IPS-NIHi11 (cell line): ENCODE measurements at places on chromosomes 16 and 17.

DNA sequence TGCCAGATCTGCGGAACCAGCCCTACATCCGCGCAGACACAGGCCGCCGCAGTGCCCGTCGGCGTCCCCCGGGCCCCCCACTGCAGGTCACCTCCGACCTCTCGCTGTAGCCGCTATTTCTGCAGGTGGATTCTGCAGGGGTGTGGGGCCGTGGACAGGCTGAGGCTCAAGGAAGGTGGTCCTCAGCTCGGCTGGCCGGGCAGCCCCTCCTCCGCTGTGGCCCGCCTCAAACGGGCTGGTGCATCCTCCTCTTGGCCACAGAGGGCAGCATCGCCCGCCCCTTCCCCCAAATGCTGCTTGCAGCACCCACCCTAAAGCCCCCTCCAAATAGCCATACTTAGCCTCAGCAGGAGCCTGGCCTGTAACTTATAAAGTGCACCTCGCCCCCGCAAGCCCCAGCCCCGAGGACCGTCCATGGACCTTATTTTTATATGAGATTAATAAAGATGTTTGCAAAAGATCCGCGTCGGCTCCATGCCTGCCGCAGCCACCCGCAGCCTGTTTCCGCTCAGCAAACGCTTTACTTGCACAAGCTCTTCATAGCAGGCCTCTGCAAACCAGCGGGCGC lies 14.9 kb downstream of the SPATA32 start:
- DNase-seq: peak; percentile 88

- DNase-seq: no peak
These were observed 2.9 kb downstream of the GLP2R start for GRCh38 chr17:9828296-9829295.

DNA sequence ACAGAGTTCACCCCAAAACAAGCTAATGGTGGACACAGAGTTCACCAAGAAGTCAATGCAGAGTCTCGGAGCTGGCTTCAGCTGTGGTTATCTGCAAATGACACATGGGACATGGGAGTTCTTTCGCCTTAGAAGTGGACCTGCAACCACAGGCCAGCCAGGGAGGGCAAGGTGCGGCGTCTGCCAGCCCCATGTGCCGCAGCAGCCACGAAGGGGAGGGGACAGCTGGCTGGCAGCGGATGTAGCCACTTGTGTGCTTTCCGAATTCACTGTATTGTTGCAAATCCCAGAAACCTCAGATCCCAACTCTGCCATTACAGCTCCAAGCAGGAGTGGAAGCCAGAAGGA lies 24.8 kb downstream of the LMF1 start:
- DNase-seq: no peak

DNA sequence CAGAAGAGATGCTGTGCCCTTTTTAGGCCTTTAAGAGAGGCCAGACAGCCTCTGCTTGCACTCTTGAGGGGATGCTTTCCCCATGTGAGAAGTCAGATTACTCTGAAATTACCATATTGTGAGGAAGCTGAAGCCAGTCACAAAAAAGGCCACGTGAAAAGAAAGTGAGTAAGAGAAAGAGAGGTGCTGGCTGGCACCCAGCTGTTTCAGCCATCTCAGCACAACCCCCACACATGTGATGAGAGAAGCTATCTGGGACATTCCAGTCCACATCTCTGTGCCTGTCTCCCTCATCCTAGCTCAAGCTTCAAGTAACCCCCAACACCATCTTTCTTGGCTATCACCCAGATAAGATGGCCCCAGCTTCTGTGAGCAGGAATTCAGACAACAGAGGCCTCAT lies 131.4 kb downstream of the HS3ST2 start:
- DNase-seq: no peak

DNA sequence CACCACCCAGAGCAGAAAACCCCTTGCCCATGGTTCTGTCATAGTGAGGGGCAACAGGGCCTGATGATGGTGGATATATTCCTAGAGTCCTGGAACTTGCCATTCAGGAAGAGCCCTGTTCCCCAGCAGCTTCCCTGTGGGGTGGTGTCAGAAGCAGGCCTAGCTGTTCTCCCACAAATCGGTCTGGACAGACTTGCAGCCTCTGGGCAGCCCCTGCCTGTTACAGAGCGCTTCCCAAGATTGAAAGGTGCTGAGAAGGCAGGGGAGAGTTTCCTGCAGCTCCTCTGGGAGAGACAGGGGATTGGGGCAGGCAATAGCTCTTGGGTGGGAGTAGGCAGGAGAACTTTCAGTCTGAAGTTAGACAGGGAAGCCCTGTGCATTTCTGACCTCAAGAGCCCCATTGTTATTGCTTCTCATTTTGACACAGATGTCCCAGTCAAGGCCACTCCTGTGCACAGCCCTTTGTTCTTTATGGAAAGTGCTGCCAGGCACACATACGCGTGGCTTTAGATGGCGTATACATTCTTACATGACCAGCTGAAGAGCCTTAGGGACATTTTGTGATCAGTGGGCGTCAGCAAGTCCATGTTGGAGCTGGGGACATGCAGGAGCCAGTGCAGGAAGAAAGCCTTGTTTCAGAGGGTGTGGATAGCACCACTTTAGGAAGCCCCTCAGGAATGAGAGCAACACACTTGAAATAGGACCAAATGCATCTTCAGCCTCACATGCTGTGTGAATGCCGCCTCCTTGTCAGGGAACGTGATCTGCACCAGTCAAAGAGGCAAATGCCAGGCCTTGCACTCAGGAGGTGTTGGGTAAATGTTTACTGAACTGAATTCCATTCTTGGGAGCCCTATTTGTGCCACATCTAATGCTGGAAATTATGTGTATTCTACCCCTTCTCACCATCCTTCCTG lies 67.5 kb downstream of the GNAO1 start:
- DNase-seq: no peak

- DNase-seq: no peak
These were observed 30.7 kb upstream of the ARL6IP1 start for GRCh38 chr16:18832006-18832405.

DNA sequence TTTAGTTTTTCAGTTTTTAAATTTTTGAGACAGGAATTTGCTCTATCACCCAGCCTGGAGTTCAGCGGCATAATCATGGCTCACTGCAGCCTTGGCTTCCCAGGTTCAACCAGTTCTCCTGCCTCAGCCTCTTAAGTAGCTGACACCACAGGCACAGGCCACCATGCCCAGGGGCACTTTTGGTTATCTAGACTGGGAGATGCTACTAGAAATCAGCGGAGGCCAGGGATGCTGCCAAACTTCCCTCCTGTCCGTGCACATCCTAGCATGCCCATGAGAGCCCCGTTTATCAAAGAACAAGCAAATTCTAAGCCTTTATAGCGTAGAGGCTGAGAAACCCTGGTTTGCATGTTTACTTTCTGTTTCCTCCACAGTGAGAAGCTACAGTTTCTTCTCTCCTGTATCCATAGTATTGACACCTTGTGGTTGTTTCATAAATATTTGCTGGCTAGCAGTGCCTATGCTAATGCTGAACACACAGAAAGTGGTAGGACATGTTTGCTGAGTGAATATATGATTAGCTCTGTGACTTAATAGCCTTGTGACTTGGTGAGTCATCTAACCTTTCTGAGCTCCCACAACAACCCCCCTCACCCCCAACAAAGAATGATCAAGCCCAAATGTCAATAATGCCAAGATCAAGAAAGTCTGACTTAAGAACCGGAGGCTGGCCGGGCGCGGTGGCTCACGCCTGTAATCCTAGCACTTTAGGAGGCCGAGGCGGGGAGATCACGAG lies 39.2 kb upstream of the MAF start:
- no peak for DNase-seq

GRCh38 chr16:50372611-50373344 lies 4.0 kb upstream of the BRD7 start:
- DNase-seq: no peak

- peak; percentile 47 for DNase-seq
These were observed 744 bp upstream of the PLXDC1 start for GRCh38 chr17:39151943-39152818.

DNA sequence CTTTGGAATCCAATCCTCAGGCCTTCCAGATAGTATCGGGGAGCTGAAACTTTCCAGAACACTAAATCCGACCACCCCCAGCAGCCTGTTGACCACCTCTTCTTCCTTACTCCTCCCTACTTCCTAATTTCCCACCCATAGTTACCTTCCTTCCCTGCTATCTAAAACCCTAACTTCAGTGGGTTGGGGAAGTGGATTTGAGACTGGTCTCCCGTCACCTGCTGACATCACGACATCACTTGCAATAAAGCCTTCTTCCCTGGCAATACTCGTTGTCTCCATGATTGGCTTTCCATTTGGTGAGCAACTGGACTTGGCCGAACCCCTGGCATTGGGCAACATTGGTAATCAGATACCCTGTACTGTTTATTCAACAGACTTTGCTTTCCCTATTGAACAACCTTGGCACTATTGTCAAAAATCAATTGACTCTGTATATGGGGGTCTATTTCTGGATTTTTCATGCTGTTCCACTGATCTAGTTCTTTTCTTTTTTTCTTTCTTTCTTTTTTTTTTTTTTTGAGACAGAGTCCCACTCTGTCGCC lies 11.8 kb upstream of the FOXK2 start:
- no peak for DNase-seq
